WTC11 (cell line): ENCODE measurements at places on chromosomes 3 and 15. TPM values are rescaled to one million over a fixed set of nuclear protein-coding genes. Genes with fewer than 3 reads are reported as not detected.
A peak's percentile ranks its signal among the peaks of the same experiment; 100 is the strongest.

- DNase-seq: no peak
- no peak overlapping the region for H3K4me3 ChIP-seq
- peaks cover 11% of the 10 kb centered on the region for H3K4me1 ChIP-seq
- H3K27ac ChIP-seq: no peak overlapping the region
- H3K36me3 ChIP-seq: no peaks in the 10 kb centered on the region
These were observed 163.3 kb downstream of the PYDC2 start for GRCh38 chr3:191624299-191624698.

GRCh38 chr3:185959609-185960521 is 22.1 kb upstream of the TRA2B start:
- H3K27ac ChIP-seq: no peak overlapping the region
- no peaks in the 10 kb centered on the region for H3K27me3 ChIP-seq
- no peak overlapping the region for H3K4me3 ChIP-seq

- H3K27me3 ChIP-seq: no peaks in the 10 kb centered on the region
- H3K4me3 ChIP-seq: no peak overlapping the region
- peak overlapping the region; percentile 59 for H3K27ac ChIP-seq
- H3K36me3 ChIP-seq: peaks cover 8% of the 10 kb centered on the region; the same call in 1 of the 2 replicates
These were observed 13.5 kb downstream of the KBTBD8 start for GRCh38 chr3:67011414-67012131.

DNA sequence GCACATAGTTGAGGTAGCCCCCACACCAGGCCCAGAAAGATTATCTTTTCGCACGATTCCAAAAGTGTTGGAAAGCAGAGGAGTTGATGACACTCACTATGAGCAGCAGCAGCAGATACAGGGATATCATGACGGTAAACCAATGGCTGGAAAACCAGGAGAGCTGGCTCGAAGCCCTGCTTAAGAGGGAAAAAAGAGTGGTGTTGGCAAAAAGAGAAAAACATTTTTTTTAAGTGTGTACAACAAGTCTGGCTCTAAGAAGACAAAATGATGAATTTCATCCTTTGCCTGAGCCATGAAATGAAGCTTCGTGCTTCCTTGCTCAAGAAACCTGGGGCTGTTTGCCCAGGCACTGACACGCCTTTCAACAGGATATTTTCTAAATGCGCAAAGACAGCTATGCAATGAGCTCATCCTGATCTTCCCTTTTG is 27.3 kb downstream of the PARP16 start:
- H3K4me3 ChIP-seq: no peak overlapping the region
- H3K27ac ChIP-seq: no peak overlapping the region
- H3K27me3 ChIP-seq: no peaks in the 10 kb centered on the region
- peaks cover 6% of the 10 kb centered on the region; the same call in 1 of the 2 replicates for H3K4me1 ChIP-seq
- no peak for DNase-seq
- H3K36me3 ChIP-seq: peaks cover 6% of the 10 kb centered on the region; the same call in 1 of the 2 replicates

- no peaks in the 10 kb centered on the region; the same call in 1 of the 2 replicates for H3K36me3 ChIP-seq
- no peak overlapping the region for H3K4me3 ChIP-seq
- H3K27ac ChIP-seq: no peak overlapping the region; the same call in 1 of the 2 replicates
- no peaks in the 10 kb centered on the region for H3K27me3 ChIP-seq
These were observed 178.8 kb downstream of the KLHL25 start for GRCh38 chr15:85615930-85616329.

- no peak overlapping the region for H3K27ac ChIP-seq
- no peaks in the 10 kb centered on the region for H3K36me3 ChIP-seq
- DNase-seq: no peak
- 0 out of 2 replicates have a peak, but pooled peaks cover 2% of the 10 kb centered on the region for H3K4me1 ChIP-seq
- no peak overlapping the region for H3K4me3 ChIP-seq
These were observed 88.9 kb upstream of the CBLB start for GRCh38 chr3:105957722-105958121.

DNA sequence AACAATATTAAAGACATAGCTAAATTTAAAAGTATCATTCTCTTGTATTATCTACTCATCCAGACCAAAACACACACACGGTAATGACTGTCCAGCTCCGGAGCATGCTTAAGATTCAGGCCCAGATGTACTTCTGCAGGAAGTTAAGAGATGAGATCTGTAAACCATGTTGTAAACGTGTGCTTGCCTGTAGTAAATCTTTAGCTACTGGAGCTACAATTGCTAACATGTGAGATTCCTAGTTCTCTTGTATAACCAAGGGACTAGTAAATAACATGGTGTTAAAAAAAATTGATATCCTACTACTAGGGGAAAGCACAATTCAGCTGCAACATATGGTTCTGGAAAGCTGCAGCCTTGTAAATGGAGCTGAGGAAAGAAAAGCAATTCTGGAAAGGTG is 651.7 kb upstream of the CCDC54 start:
- no peak for DNase-seq
- peaks cover 14% of the 10 kb centered on the region for H3K4me1 ChIP-seq
- no peaks in the 10 kb centered on the region for H3K27me3 ChIP-seq
- H3K36me3 ChIP-seq: peaks cover 11% of the 10 kb centered on the region

GRCh38 chr3:34212175-34212574 is 413.7 kb downstream of the PDCD6IP start:
- no peak for DNase-seq
- H3K36me3 ChIP-seq: no peaks in the 10 kb centered on the region
- H3K4me1 ChIP-seq: 0 out of 2 replicates have a peak, but pooled peaks cover 4% of the 10 kb centered on the region
- H3K4me3 ChIP-seq: no peak overlapping the region
- no peaks in the 10 kb centered on the region for H3K27me3 ChIP-seq
- H3K27ac ChIP-seq: no peak overlapping the region

- H3K27ac ChIP-seq: no peak overlapping the region
- H3K4me1 ChIP-seq: no peaks in the 10 kb centered on the region
- H3K4me3 ChIP-seq: no peak overlapping the region
- DNase-seq: no peak
These were observed 25.4 kb downstream of the COMMD2 start for GRCh38 chr3:149726716-149727407.

- H3K4me1 ChIP-seq: peaks cover 28% of the 10 kb centered on the region
- H3K27me3 ChIP-seq: no peaks in the 10 kb centered on the region
- H3K36me3 ChIP-seq: peaks cover 39% of the 10 kb centered on the region
- DNase-seq: peak; percentile 51
- H3K27ac ChIP-seq: peak overlapping the region; percentile 89
These were observed 1.4 kb upstream of the NDUFAF3 start for GRCh38 chr3:49020330-49021212.

DNA sequence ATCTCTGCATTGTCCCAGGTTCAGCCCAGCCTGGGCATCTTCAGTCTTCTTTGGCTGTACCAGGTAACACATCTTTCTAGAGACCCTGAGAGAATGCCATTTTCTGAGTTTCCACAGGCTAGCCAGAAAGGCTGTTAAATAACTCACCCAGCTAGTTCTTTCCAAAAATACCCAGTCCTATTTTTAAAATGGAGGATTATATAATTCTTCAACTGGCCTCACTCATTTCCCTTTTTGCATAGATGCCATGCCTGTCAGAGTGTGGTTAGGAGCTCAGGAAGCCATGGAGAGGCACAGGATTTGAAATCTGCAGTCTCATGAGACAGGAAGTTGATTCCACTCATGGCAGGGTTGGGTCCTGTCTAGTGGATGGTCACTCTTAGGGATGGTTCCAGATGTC is 39.8 kb downstream of the CEMIP start:
- no peak overlapping the region for H3K4me3 ChIP-seq
- H3K27me3 ChIP-seq: peaks cover 6% of the 10 kb centered on the region
- H3K4me1 ChIP-seq: peaks cover 28% of the 10 kb centered on the region
- H3K27ac ChIP-seq: no peak overlapping the region
- no peak for DNase-seq
- no peaks in the 10 kb centered on the region for H3K36me3 ChIP-seq

DNA sequence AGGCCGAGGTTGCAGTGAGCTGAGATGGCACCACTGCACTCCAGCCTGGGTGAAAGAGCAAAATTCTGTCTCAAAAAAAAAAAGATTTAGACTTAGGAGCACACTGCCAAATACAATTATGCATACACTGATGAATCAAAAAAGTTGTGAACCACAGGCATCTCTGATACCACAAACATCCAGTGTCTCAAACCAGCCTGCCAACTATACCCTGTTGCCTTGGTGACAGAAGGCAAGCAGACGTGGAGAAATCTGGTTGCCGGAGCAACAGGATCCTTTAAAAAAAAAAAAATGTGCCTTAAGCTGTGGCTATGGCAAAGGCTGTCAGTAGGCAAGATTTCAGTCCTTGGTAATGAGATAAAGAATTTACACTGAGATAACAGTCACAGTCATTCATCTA is 202.3 kb downstream of the NEK10 start:
- no peak overlapping the region for H3K4me3 ChIP-seq
- no peaks in the 10 kb centered on the region for H3K36me3 ChIP-seq
- DNase-seq: no peak
- H3K27me3 ChIP-seq: no peaks in the 10 kb centered on the region

- H3K4me1 ChIP-seq: peaks cover 39% of the 10 kb centered on the region
- no peak within 1 kb of the TSS for H3K27ac ChIP-seq
- peak; percentile 77 for DNase-seq
These were observed at the start of gene CAMKV for GRCh38 chr3:49869525-49870126. TSS of gene CAMKV (minus strand) at chr3:49869906. CDS start at chr3:49862388, 7,518 bp downstream.

DNA sequence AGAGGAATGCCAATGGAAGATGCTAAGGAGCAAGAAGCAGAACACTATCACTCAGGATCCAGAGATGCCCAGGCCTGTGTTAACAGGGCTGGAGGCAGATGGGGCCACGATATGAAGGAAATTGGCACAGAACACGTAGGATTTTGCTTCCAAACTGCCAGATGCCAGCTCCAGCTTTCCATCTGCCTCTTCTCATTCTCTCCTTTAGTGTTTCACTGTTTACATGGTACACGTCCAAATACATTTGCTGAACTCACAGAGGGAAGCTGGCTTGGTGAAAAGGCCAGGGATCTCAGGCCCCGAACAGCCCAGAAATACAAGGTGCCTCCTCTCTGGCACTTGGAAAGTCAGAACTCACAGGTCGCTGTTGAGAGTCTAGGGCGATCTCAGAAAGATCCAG is 187.0 kb downstream of the NTRK3 start:
- peaks cover 47% of the 10 kb centered on the region for H3K4me1 ChIP-seq
- DNase-seq: no peak
- H3K36me3 ChIP-seq: no peaks in the 10 kb centered on the region
- no peak overlapping the region for H3K4me3 ChIP-seq
- H3K27me3 ChIP-seq: no peaks in the 10 kb centered on the region

DNA sequence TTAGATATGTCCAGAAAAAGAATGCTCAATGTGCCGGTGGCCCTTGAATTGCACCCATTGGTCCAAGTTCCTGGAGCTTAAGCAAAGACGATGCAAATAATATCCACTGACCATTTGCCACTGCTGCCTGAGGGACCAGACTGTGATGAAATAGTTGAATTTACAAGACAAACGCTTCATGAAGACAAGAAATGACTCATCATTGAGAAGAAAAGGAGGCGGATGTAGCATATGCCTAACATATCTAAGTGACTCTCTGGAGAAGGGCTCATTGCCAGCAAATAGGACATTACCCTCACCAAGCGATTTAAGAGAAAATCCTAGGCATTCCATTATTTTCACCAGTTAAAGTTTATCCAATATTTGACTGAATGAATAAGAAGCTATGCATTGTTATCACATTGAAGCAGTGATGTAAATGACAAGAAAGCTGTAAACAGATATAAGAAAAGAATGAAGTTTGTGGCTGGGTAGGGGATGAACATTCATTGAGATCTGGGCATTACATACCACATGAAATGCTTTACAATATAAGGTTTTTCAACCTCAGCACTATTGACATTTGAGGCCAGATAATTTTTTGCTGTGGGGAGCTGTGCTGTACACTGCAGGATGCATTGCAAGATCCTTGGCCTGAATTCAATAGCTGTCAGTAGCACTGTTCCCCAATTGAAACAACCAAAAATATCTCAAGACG is 48.9 kb upstream of the CPNE4 start:
- peaks cover 21% of the 10 kb centered on the region for H3K4me1 ChIP-seq
- H3K4me3 ChIP-seq: no peak overlapping the region
- peaks cover 5% of the 10 kb centered on the region for H3K27me3 ChIP-seq
- no peaks in the 10 kb centered on the region for H3K36me3 ChIP-seq
- no peak overlapping the region for H3K27ac ChIP-seq

- no peak overlapping the region for H3K27ac ChIP-seq
- H3K4me3 ChIP-seq: peak overlapping the region; percentile 84
- no peaks in the 10 kb centered on the region for H3K36me3 ChIP-seq
- no peak for DNase-seq
- peaks cover 1% of the 10 kb centered on the region for H3K27me3 ChIP-seq
These were observed 1.3 kb downstream of the SCN5A start for GRCh38 chr3:38648024-38648658.

- no peaks in the 10 kb centered on the region for H3K36me3 ChIP-seq
- H3K27me3 ChIP-seq: no peaks in the 10 kb centered on the region
- no peak overlapping the region for H3K4me3 ChIP-seq
- H3K27ac ChIP-seq: no peak overlapping the region
- DNase-seq: no peak
- H3K4me1 ChIP-seq: peaks cover 7% of the 10 kb centered on the region
These were observed 15.1 kb downstream of the ABI3BP start for GRCh38 chr3:100978011-100978659.

DNA sequence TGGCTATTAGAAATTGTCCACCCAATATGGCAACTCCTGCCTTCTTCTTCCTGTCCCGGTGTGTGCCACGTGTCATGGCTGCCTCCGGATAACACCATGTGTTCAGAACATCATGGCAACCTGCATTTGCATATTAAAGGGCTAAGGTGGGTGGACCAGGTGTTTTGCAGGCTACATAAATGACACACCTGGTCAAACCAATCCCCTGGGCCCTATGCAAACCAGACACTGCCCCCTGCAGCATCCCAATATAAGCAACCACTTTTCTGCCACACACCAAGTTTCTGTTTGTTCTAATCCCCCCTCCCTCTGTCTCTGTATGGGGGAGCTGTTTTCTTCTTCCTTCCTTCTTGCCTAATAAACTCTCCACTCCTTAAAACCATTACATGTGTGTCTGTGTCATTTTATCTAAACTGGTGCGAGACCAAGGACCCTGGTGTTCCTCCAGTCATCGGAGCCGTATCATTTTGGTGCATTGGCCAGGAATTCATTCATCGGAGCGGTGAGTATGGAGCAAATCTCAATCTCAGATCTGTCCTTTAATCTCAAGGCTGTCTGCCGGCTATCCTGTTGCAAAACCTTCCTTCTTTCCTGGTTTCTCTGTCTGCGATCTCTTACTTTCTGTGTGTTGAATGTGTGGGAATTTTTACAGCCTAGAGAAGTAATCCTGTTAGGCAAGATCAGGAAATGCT is 44.5 kb downstream of the NCEH1 start:
- H3K4me3 ChIP-seq: no peak overlapping the region
- peaks cover 31% of the 10 kb centered on the region for H3K36me3 ChIP-seq
- peaks cover 11% of the 10 kb centered on the region for H3K4me1 ChIP-seq
- H3K27ac ChIP-seq: peak overlapping the region; percentile 5; the same call in 1 of the 2 replicates

The ACTC1 gene
- total RNA-seq: 11.4 to 12.6 TPM (median 12.5 TPM) in 3 replicates

The TICRR gene
- total RNA-seq: 33.7 to 37.4 TPM (median 33.8 TPM) in 3 replicates

The PRR20G gene
- total RNA-seq: 0.18 TPM in 1 of 3 replicates, not detected in the others

The GOLGA8R gene
- total RNA-seq: 0.23 to 0.50 TPM (median 0.50 TPM) in 3 replicates

The NDUFAF3 gene
- 36.8 to 50.3 TPM (median 49.6 TPM) in 3 replicates for total RNA-seq

The KBTBD13 gene
- total RNA-seq: 0.05 TPM in 1 of 3 replicates, not detected in the others

The EPB42 gene
- not detected in 3 replicates for total RNA-seq

The DGKG gene
- 0.30 to 0.92 TPM (median 0.57 TPM) in 3 replicates for total RNA-seq

The SCAMP5 gene
- total RNA-seq: 65.7 to 70.1 TPM (median 67.0 TPM) in 3 replicates

The KLHL6 gene
- 0.11 to 0.23 TPM (median 0.18 TPM) in 3 replicates for total RNA-seq
